ENCODE measurements at places on chromosomes 13 and 19.
A peak's percentile ranks its signal among the peaks of the same experiment; 100 is the strongest.

GRCh38 chr13:75872980-75873379, 236.8 kb downstream of the LMO7 start:
- no peak for DNase-seq

GRCh38 chr19:18422530-18423191, 3.5 kb downstream of the SSBP4 start:
- peak; percentile 80 for DNase-seq

- no peak for DNase-seq
Observed at GRCh38 chr13:102626928-102627327, 30.1 kb downstream of the TPP2 start.

GRCh38 chr19:6384381-6384780, 8.6 kb downstream of the GTF2F1 start:
- no peak for DNase-seq

DNA sequence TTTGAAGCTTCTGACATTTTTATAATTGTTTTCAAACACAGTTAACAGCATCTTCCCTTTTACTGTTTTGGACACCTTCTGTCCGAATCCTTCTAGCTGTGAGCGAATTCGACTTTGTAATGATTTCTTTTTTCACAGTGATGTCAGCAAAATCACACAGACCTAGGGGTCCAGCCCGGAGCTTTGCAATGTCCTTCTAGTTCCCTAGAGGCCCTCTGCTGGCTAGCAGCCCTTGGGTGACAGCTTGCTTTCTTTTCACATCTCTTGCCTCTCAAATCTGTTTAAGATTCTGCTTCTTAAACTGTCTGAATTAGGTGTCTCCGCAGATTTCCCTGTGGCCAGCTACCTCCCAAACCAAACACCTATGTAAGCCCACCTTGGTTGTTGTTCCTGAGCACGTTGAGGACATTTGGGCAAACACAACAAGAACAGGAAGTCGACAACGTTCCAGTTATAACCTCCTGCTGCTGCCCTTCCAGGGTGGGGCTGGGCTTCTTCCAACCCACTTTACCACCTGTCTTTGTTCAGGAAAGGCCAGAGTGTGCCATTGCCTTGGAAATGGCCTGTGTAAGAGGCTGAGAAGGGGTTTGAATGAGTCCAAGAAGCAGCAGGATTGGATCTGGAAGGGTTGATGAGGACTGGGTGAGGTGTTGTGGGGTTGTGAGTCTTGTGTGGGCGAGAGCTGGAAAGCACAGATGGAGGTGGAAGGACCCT, 123.1 kb downstream of the ATP8A2 start:
- no peak for DNase-seq

- DNase-seq = no peak
Observed at GRCh38 chr13:62626771-62627170, 1211.1 kb upstream of the PCDH20 start.
